ENCODE measurements at places on chromosomes 1 and 21.
A peak's percentile ranks its signal among the peaks of the same experiment; 100 is the strongest.

DNA sequence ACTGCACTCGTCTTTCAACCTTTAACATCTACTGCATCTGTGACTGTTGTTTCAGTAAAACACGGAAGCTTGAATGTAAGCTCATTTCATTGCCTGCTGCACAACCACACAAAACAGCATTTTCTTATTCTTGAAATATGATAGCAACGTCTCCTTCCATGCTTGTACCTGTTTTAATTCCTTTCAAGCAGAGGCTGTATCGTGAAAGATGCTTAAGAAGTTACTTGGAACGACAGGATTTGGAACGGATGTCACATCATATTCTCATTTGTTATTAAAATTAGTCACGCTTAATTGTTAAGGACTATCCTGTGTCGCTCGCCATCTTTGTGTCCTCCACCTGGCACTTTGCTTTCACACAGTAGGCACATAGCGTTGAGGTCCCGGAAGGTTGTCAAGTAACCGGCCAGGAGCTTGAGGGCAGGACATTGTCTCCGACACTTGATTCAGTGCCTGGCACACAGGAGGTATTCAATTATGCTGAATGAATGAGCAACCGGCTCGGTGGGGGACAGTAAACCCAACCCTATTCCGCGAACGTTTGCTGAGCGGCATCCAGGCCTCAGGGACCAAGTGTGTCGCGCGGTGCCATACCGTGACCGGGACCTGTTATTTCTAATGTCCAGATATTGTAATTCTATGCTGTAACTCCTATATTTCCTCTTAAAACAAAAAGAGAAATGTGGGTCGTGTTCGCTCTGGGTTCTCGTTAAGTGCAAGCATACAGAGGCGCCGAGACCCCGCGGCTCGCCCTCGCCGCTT is 499 bp upstream of the SH3GLB1 start:
- peak; percentile 55 for DNase-seq

DNA sequence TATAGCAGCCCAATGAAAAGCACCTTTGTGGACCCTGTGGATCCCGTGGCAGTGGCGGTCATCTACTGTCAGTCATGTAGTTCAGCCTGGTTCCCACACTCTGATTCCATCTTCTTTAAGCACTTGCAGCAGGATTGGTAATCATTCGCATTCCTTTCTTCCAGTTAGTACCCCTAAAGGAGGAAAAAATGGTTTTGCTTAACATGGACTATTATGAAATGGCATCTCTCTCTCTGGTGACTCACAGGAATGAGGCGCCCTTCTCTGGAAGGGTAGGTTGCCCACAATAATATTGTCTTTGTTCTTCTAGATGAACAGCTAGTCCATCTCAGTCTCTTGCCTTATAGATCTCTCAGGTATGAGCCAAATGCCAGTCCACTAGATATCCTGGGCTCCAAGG is 127.9 kb upstream of the MROH9 start:
- no peak for DNase-seq

DNA sequence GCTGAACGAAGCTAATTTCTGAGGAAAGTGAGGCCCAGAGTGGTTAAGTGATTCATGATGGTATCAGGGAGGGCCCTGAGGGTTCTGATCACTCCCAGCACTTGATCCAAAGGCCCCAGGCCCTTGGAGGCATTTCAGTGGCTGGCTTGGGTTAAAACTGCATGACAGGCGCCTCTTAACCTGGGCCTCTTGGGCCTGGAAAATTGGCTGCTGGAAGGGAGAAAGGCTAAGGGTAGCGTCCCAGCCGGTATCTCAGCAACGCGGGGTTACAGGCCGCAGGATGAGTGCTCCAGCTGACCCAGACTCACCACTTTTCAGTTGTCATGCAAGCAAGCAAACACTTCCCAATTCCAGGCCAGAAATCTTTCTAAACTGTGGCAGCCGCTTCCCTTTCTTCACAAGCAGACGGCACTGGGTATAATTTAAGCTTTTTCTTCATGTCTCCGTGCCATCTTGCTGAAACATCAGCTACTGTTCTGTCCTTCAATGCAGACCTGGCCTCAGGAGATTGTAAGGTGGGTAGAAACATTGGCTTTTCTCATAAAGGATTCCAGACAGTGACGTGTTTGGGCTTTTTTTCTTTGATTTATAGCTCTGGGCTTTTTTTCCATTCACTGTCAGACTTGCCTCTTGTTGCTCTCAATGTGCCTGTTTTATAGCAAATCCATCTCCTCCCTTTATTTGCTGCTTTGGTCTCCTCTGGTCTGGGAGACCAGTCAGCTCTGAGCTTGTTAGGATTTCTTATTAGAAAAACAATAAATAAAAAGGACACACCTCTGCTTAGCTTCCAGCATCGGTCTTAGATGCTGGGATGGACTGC is 229.1 kb downstream of the KCNJ6 start:
- DNase-seq: peak; percentile 46

DNA sequence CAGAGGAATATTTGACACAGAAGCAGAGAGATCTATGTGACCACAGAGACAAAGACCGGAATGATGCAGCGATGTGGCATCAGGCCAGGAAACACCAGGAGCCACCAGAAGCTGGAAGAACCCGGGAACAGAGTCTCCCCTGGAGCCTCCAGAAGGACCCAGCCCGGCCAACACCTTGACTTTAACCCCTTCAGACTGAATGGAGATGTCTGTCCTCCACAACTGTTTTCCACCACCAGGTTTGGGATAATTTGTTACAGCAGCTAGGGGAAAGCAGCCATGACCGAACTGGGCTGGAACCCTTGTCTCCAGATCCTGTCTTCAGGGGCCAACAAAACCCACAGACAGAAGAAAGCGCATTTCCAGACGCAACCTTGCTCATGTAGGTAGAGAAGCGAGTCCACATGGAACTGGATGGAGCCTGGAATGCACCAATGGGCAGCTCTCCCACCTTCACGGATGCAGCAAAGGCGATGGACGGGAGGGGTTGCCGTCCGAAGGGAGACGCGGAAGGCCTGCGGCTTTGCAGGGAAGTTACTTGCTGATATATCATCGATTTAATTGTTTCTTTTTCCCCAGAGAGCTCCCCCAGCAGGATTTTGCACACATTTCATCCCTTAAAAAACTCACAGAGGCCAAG is 396.6 kb downstream of the NPHP4 start:
- no peak for DNase-seq

- DNase-seq: no peak
Measured at GRCh38 chr1:10779201-10779600, 17.2 kb downstream of the CASZ1 start.

DNA sequence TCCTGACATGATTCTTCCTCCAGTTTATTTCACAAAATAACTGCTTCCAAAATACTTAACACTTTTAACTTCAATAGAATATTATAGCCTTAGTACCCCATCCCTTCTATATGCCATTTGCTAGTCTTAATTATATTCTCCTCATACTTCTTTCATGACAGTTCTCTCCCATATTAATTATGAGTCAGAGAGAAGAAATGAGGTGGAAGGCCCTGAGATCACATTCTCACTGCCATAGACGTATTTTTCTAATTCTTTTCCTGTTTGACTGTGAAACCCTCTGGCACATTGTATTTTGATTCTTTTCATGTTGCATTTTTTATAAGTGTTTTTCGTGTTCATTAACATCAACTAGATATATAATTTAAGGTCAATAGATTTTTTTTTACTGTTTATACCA is 88.4 kb downstream of the GTF2B start:
- no peak for DNase-seq

DNA sequence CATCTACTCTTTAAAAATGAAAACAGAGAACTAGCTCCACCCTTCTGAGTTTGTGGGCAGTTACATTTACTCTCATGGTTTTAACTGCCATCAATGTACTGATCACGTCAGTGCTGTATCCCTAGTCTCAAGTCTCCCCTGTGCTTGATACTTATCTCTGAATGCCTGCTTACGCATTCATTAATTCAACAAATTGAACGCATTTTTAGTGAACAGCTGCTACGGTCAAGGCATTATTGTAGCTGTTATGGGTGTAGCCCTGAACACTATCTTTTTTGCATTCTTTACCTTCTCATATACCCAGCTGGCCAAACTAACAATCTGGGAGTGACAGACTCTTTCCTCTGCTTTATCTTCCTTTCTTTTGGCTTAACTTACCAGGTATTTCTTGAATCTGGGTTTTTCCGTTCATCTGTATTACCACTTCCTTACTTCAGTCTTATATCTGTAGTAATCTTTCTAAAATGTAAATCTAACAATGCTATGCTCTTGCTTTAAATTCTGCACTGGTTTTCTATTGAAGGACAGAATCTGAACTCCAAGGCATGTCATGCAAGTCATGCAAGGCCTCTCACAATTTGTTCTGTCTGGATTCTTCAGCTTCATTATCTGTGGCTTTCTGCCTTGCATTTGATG is 33.3 kb downstream of the SMG7 start:
- DNase-seq: peak; percentile 48

DNA sequence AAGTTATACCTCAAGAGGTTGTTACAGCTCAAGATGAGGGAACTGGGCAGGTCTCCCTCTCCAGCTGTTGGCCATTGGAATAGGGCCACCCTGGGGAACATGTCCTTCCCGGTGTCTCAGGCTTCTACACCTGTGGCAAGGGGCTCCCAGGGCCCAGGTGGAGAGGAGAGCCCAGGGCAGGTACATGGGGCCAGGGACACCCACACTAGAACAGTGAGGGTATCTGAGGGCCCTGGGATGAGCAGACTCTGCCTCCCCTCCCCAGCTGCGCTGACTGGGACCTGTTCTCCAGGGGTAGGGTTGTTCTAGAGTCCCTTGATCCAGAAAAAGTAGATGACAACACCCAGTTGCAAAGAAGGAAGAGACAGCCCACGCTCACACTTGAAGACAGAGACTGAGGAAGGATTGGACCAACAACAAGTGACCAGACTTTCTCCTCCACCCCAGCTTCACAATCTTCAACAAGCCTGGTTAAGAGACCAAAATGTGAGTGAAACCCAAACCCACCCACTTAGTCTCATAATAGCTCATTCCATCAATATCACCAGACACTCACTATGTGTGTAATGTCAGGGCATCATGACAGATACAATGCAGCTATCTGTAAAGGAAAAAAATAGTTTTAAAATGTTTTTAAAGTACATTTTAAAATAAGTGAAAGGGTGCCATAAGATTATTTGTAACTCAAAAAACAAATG is 439.3 kb downstream of the NPHP4 start:
- no peak for DNase-seq

GRCh38 chr1:223087291-223088255 is 55.5 kb downstream of the TLR5 start:
- DNase-seq: no peak

- no peak for DNase-seq
Measured at GRCh38 chr1:109897259-109897955, 13.2 kb upstream of the CSF1 start.

GRCh38 chr1:95252422-95252821 is 18.4 kb downstream of the RWDD3 start:
- peak; percentile 89 for DNase-seq

DNA sequence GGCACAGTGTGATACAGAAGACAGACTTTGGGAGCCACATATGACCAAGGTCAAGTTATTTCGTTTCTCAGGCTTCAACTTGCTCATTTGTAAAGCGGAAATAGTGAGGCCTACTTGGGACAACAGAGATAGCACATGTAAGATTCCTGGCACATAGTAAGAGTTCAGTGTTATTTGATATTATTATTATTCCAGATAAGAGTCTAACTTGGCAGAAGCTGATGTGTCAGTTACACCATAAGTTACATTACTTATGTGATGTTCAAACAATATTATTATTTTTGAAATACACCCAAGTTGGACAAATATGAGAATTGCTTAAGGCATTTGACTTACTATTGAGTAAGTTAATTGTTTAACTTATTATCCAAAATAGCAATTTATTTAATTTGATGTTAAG is 10.2 kb upstream of the CYP4X1 start:
- no peak for DNase-seq

- no peak for DNase-seq
Measured at GRCh38 chr1:110119843-110120242, 7.6 kb downstream of the UBL4B start.

- DNase-seq: no peak
Measured at GRCh38 chr1:156664046-156664766, 13.0 kb downstream of the NES start.

DNA sequence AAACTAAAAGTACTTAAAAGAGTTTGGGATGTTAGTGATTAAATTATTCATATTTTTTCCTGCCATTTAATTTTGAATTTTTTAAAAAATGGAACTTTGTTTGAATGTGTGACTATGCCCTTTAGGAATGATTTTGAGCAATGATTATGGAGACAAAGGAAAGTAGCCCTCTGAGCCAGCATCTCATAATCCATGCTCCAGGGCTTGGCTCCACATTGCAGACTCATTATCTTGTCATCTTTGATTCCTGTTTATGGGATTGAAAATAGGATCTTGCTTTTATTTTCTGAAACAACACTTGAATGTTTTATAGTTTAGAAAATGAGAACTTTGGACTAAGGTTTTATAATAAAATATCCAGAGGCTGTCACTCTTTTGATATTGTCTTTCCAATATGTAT is 14.5 kb downstream of the AXDND1 start:
- no peak for DNase-seq

- no peak for DNase-seq
Measured at GRCh38 chr1:22827666-22828483, 117.2 kb downstream of the EPHB2 start.

- DNase-seq: peak; percentile 10
Measured at GRCh38 chr1:31111290-31111951, 45.9 kb upstream of the PUM1 start.

DNA sequence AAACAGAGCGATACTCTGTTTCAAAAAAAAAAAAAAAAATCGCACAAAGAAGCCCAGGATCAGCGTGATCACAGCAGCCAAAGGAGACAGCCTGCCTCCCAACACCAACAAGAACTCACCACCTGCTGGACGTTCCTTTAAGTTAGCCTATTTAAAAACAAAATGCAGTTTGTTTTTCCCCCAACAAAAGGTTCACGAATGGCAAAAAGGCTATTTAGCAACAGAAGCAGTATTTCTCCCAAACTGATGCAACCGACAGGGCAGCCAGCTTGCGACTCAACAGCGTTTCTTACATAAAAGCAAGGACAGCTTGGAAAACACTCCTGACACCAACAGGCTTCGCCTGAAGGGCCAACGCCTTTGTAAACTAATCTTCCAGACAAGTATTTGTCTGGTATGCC is 6.8 kb downstream of the SSU72 start:
- no peak for DNase-seq

GRCh38 chr21:31164713-31165694 is 126.7 kb upstream of the KRTAP19-8 start:
- no peak for DNase-seq

- DNase-seq: peak; percentile 95
Measured at GRCh38 chr1:18907917-18908845, 5.8 kb upstream of the ALDH4A1 start.

DNA sequence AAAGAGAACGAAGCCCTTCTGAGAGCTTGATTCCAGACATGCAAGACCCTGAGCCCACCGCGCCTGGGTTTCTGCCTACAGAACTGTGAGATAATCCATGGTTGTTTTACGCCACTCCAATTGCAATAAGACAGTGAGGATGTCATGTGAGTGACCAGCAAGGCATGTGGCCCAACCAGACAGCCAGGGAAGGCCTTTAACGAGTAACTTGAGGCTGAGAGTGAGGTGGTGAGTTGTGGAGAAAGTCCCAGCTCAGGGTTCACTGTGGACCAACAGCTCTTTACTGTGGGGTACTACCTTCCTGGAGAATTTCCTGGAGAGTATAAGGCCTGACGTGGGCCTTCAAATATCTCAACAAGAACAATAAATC is 153.9 kb downstream of the ETS2 start:
- no peak for DNase-seq
